ENCODE measurements at places on chromosomes 12 and 14.

DNA sequence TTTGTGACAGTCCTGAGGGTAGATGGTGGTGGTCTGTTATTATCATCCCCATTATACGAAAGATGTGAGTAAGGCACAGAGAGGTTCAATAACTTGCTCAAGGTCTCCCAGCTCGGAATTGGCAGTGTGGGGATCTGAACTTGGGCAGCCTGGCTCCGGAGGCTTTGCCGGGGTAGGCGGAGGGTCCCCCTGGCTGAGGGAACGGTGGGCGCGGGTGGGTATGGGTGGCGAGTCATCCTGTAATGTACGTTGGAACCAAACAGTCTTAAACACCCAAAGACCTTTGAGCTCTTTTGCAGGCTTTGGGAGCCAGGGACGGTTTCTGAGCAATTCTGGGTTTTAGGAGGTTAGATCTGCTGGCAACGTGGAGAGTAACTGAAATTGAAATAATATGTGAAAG is 16.5 kb downstream of the SLC24A4 start:
- no peak for DNase-seq

DNA sequence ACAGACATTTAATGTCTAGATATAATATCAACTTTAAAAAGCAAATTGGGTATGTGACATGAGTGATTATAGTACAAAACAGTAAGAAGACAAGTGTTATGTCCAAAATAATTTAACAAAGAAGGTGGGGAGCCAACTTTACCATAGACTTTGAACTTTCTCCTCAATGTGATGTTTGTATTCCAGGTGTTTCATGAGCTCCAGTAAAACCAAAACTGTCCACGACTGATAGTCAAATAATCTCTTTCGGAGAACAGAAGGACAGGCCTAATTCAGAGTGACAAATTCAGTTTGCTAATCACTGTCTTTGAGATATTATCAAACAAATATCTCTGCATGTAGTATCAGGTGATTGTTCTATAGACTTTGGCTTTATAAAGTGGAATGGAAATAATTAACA is 1112.6 kb downstream of the SLC6A15 start:
- no peak for DNase-seq

- DNase-seq = no peak
These were observed 251.4 kb upstream of the ATP2B1 start for GRCh38 chr12:89960011-89960507.

DNA sequence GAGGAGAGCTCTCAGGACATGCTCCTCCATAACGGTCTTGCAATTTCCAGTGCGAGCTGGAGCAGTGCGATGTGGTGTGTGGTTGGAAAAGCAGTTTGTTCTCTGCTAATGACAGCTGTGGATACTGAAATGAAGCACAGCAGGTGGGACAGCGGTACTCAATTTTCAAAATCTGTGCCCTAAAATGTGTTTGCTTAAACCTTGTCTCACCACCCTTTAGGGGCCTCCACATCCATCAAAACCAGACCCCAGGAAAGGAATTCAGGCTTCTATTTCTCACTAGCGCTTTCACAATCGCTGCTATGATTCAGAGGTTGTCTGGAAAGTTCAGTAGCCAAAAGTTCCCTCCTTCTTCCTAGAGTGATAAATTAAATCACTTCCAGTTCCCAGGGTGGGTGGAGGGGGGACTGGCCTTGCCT is 440.8 kb downstream of the EGLN3 start:
- DNase-seq = peak; percentile 2

DNA sequence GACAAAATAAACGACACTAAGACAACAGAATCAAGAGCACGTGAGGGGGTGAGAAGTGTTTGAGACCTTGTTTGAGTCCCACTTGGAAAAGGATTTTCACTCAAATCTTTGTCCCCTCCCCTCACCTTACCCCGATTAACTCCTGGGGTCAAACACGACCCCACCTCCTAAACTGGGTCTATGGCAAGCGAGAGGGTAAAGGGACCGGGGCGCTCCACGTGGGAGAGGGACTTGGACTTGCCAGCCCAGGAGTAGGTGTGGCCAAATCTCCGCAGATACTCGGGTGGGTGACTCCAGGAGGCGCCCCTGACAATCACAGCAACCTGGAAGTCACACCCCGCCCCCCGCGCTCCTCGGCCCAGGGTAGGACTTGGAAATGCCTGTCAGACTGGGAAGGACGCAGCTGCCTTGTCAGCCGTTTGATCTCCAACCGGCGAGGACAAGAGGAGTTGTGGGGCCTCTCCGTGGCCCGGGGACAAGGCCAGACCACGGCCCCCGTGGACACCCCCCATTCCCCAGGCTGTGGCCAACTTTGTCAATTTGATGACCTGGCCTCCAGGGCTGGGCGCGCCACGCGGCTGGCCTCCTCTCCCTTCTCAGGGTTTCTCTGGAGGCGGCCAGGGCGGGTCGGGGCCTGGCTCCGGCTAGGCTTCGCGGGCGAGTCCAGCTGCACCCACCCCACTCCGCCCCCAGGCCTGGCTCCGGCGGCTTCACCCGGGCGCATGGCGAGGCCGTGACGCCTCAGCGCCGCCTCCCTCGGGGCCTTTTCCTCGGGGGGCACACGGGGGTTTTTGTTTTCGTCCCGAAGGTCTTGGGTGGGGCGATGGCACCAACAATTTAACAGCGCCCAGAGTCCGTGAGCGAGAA is 1.1 kb upstream of the BCL11B start:
- DNase-seq = no peak

- DNase-seq = no peak
These were observed 160.2 kb downstream of the DAD1 start for GRCh38 chr14:22428700-22429291.

- DNase-seq = peak; percentile 84
These were observed 14.4 kb downstream of the TMTC1 start for GRCh38 chr12:29769162-29769858.

- no peak for DNase-seq
These were observed 845 bp downstream of the TMEM132C start for GRCh38 chr12:128267651-128268378.

DNA sequence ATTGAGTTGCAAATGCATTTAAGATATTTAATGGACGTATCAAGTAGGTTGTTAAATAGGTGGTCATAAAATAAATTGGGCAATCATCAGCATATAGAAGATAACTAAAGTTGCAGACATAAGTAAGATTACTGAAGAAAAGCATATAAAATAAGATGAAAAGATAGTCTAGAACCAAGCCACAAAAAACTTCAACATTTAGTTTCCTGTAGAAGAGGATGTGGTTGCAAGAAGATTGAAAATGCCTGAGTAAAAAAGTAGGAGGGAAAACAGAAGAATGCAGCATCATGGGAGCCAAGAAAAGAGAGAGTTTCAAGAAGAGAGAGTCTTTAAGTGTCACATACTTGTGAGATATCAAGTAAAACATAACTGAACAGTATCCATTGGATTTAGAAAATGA is 17.6 kb upstream of the SLC16A7 start:
- DNase-seq = no peak

DNA sequence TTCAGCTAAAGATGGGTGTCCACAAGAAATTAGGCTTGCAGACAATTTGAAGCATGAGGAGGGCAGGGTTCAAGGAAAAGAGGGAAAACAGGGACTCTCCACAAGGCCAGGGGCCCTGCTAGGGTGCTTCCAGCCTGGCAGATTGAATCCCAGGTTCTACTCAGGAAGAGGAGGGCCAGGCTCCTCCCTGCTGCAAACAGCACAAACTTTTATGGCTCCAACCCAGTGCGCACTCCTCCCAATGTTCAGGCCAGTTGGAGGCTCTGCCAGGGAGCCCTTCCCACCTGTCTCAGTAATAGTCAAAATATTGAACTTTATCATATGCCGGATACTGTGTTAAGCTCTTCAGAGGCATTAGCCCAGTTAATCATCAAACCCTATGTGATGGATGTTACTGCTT is 244.4 kb downstream of the SYT1 start:
- no peak for DNase-seq

GRCh38 chr12:127396734-127397133 is 870.2 kb upstream of the TMEM132C start:
- DNase-seq = no peak

GRCh38 chr14:27050208-27050607 is 452.4 kb upstream of the NOVA1 start:
- DNase-seq = no peak

GRCh38 chr12:53005215-53005985 is 856 bp upstream of the EIF4B start:
- no peak for DNase-seq

- DNase-seq = no peak
These were observed 488.5 kb downstream of the LRFN5 start for GRCh38 chr14:42095155-42095554.

GRCh38 chr12:82883394-82884355 is 197.0 kb downstream of the TMTC2 start:
- no peak for DNase-seq

DNA sequence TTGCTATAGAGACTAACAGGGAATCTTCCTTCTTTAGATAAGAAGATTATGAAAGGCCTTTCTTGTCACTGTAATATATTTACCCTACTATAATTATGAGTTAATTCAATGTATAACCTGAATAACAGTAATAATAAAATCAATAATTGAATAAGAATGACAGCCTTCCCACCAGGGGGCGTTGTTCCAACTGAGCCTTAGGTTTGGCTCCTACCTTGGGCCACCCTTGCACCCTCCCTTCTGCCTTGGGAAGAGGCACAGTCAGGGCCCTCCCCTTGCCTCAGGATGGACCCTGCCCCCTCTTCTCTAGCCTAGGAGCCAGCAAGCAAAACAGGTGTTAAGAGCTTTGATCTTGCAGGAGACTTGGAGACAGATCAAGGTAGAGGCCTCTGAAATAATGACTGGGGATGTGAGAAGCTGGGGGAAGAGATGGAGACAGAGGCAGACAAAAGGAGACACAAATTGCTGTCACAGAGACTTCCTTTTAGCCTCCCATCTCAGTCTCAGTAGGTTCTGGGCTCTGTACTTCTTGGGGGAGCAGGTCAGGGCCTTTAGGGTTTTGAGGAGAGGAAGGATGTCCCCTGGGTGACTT is 40.1 kb upstream of the CISTR start:
- DNase-seq = no peak

- no peak for DNase-seq
These were observed 77.2 kb downstream of the BHLHE41 start for GRCh38 chr12:26047401-26048226.

DNA sequence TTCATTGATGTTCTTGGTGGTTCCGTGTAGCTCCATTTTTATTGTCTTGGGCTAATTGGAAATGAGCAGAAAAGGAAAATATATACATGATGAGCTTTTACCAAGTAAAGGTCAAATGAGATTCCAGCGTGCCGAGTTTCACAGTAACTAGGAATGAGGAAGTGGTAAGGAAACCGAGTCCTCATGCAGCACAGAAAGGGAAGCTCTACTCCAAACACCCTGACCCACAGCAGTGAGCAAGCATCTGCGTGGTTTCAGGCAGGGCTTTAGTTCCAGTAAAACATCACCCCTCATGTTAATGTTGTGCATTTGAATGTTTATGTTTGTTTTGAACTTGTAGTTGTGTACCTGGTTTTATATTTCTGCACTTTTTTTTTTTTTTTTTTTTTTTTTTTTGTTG is 208.0 kb downstream of the SLC41A2 start:
- DNase-seq = peak; percentile 30

- no peak for DNase-seq
These were observed 98.7 kb downstream of the EML1 start for GRCh38 chr14:99891900-99892299.

GRCh38 chr12:6927379-6928021 is at the start of gene ATN1:
TSS of gene ATN1 (plus strand) at chr12:6927959. CDS start at chr12:6934002, 6,043 bp downstream.
- DNase-seq = no peak

DNA sequence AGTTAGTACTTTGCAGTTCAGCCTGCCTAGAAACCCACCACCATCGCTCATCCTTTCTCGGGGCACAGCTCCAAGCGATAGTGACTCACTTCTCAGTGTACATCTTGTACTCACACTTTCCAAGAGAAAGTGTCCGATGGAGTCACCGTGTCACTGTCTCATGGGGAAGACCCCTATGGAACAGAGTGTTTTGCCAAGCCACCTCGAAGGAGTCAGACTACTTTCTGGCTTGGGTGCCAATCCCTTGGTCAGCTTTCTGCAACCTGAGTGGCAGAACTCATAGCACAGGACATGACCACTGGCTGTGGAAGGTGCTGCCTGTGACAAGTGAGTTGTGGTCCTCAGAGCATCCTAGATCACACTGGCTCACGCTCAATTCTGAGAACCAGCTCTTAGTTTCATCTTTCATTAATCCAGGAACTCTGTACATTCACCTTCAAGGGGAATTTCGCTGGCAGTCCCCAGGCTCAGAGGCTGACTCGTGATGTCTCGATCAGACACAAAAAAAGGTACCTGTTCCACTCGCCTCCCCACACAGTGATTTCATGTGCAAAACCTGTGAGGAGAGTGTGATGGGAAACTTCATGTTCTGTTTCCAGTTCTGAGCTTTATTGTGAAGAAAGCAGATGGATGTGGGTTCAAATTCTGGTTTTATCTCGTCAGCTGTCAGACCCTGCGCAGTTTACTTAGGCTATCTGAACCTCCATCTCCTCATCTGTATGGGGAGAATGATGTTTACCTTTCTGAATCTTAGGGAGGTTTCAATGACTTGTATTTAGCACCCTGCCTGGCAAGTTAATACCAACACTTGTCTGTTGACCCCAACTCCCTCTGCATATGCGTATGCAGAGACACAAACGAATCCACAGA is 127.3 kb upstream of the CCND2 start:
- no peak for DNase-seq

DNA sequence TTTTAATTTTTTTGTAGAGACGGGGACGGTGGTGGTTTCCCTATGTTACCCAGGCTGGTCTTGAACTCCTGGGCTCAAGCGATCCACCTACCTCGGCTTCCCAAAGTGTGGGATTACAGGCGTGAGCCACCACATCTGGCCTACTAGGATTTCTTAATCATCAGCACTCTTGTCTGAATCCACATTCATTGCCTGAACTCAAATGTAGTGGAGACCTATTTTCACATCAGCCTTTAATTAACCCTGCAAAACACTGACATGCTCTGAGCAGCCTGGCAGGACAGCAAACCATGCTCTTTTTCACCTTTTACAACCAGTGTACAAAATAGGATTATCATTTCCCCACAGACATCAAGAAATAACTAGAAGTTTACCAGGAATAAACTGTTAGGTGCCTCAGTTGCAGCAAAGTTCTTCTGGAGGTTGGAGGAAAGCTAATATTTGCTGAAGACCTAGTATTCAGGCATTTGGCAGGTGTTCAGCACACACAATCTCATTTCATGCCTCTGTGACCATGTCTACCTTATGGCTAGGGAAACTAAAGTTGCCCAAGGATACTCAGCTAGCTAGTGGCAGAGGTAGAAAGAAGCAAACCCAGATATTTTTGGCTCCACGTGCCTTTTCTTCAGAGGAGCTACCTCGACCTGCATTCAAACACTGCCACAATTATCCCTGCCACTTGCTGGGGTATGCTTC is 37.7 kb downstream of the CFL2 start:
- no peak for DNase-seq

GRCh38 chr14:25843481-25844470 is 754.1 kb downstream of the NOVA1 start:
- DNase-seq = no peak

- DNase-seq = no peak
These were observed 16.1 kb upstream of the LYZ start for GRCh38 chr12:69331909-69332684.

GRCh38 chr12:59619461-59620240 is 23.8 kb downstream of the SLC16A7 start:
- DNase-seq = no peak

GRCh38 chr14:72532686-72533454 is 361.0 kb downstream of the DPF3 start:
- DNase-seq = no peak
